ENCODE measurements at places on chromosomes 16 and 17.

DNA sequence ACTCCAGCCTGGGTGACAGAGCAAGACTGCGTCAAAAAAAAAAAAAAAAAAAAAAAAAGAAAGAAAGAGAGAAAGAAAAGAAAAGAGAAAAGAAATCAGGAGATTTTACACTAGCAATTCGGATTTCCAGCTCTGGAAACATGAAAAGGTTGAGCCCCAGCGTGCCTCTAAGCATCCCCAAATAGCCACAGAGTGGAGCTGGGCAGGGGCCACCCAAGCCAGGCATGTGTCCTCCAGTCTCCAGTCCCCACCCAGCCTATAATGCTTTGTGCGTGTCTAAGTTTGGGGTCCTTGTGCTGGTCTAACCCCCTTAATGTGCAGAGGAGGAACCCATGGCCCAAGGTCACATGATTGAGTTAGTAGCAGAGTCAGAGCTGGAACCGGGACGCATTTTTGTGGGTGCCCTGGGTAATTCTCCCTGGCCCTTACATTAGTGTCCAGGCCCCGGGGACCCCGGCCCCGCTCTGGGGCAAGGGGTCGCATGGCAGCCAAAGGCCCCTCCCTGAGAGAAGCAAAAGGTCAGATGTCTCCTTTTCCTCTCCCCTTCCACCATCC lies 19.9 kb downstream of the ADAM11 start:
- DNase-seq = no peak

DNA sequence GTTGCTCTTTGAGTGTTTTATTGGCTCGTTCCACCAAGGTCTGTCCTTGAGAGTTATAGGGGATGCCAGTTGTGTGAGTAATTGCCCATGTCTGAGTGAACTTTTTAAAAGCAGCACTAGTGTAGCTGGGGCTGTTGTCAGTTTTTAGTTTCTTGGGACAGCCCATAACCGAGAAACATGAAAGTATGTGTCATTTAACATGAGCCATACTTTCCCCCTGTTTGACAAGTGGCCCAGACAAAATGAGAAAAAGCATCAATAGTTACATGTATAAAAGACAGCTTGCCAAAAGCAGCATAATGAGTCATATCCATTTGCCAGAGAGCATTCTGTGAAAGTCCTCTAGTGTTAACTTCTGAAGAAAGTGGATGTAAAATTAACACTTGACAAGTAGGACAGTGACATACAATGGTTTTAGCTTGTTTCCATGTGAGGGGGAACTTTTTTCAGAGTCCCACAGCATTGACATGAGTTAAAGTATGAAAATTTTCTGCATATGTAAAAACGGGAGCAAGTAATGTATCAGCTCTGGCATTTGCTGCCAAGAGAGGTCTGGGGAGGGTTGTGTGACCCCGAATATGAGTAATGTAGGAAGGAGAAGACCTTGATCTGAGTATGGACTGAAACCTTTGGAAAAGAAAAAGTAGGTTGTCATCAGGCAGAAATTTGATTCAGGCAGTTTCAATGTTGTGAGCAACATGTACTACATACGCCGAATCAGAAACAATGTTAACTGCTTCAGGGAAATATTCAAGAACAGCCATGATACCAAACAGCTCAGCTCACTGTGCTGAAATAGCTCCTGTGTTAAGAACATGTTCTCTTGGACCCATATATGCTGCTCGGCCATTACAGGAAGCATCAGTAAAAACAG lies 56.8 kb upstream of the ARL4D start:
- DNase-seq = peak; percentile 92

GRCh38 chr17:32741381-32741780 lies 135.5 kb downstream of the MYO1D start:
- peak; percentile 23 for DNase-seq

- peak; percentile 99 for DNase-seq
Measured at GRCh38 chr16:85354686-85355514, 242.6 kb upstream of the CIBAR2 start.

GRCh38 chr16:9797306-9797705 lies 384.9 kb downstream of the GRIN2A start:
- peak; percentile 84 for DNase-seq

- peak; percentile 90 for DNase-seq
Measured at GRCh38 chr16:55297910-55298479, 26.0 kb upstream of the IRX6 start.

DNA sequence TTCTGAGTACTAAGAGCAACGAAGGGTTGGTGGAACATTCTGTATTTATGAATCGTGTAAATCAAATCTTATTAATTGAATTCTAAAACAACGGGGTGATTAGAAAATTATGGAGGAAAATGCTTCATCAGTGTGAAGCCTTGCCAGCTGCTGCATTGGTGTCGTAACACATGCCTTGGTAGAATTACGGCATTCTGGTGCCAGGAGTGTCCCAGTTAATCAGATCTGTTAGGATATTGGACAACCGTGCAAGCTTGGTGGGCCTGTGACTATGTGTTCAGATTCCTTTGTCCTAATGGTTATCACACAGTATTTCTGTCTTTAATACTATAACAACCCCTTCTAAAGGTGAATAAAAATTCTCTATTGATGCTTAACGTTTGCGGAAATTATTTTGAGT lies 44.2 kb upstream of the TANC2 start:
- no peak for DNase-seq

DNA sequence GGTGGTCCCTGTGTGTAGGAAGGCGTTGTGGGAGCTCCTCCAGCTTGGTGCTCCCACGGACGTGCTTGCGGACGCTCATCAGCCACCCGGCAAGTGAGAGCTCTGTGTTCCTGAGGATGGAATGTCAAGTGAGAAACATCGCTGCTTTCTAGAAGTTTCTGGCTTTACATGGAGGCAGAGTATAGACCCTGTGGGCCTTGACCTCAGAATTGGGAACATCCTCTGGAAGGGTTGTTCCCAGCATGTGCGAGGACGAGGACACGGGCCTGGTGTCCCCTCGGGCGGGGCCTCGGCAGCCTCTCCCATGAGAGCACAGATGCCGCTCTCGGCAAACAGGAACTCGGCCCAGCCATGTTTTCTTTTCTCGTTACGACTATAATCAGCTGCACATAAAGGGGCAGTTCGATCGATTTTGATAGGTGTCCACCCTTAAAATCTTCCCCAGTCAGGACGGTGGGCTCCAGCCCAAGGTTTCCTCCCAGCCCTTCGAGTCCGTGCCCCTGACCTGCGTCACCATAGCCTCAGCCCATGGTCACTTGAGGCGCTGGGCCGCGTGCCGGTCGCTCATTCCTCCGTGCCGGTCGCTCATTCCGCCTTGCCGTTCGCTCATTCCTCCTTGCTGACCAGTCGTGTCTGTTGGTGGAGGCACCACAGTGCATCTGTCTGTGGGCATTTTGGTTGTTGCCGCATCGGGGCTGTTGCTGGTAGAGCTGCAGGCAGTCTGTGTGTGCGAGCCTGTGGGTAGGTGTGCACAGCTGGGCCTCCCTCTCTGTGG lies 91.3 kb upstream of the ZNF750 start:
- DNase-seq = no peak

DNA sequence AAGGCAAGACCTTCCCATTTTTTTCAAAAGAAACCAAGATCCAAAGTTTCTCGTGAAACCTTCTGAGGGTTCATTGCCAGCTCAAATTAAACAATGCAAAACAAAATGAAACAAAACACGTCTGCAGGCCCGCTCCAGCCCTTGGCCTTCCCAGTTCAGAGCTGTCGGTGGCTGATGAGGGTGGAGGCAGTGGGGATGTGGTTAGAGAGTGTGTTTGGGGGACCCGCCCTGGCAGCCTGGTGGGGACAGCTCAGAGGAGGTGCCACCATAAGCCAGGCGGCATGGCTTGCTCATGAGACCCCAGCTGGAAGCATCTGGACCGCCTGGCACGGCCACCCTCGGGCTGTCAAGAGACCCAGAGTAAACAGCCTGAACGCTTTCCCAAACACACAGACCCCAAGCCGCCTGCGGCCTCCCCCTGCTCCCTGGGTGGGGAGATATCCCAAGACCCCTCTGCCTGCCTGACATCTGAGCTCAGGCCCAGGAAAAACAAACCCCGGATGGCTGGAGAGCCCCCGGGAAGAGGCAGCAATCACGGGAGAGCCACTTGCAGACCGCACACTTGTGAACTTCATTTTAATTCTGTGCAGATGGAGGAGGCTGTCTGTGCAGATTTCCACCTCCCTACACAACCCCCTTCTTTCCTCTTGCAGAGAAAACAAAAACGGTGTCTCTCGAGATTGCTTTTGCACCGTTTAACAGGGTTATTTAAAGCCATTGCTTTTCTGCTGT lies 35.4 kb upstream of the LITAF start:
- no peak for DNase-seq

DNA sequence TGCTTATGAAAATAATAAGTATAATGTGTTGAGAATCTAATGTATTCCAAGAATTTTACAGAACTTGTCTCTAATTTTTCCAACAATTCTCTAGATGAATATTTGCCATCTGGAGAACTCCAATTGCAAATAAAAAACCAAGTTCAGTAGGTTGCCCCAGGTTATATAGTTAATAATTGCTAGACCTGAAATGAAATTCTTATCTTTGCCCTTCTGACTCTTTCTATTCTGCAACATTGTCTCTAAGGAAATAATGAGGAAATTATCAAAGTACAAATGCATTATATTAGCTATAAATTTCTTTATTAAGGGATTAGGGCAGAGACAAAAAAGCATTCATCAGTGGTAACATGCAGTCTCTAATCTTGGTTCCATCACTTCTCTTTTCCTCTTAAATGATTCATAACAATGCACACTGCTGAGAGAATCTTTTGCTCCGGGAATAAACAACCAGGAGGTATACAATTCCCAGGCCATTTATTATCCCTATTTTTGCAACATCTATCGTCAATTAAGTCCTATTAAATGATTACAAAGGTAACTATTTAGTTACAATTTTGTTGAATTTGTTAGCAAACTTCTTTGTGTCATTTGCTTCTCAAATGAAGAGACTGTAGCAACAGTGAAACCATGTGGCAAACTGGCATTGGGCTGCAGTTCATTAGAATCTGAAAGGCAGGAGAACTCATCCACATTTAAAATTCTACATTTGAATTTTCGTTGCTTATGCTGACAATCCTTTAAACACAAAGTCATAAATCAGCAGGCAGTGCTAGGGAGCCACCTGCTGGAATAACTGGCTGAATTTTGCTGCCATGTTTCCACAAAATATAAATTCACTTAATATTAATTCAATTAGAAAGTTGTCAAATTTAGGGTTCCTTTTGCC lies 349.6 kb downstream of the KIF2B start:
- DNase-seq = peak; percentile 4

GRCh38 chr17:81427173-81428120 lies 32.2 kb downstream of the BAHCC1 start:
- DNase-seq = no peak

- no peak for DNase-seq
Measured at GRCh38 chr17:40931311-40931710, 6.1 kb downstream of the KRT23 start.

GRCh38 chr16:58177353-58177710 lies 20.6 kb downstream of the CSNK2A2 start:
- no peak for DNase-seq

Measured in fibroblast of skin of right biceps (primary cell).